ENCODE measurements at places on chromosomes 1 and 21.

GRCh38 chr21:34715518-34715917 lies 46.7 kb downstream of the CLIC6 start:
- no peak for DNase-seq

- no peak for DNase-seq
These were observed 235.8 kb downstream of the COL11A1 start for GRCh38 chr1:102872526-102872925.

- DNase-seq = no peak
These were observed 407.8 kb downstream of the DUSP10 start for GRCh38 chr1:221334062-221334461.

- no peak for DNase-seq
These were observed 76.8 kb upstream of the TRABD2B start for GRCh38 chr1:48073798-48074530.

DNA sequence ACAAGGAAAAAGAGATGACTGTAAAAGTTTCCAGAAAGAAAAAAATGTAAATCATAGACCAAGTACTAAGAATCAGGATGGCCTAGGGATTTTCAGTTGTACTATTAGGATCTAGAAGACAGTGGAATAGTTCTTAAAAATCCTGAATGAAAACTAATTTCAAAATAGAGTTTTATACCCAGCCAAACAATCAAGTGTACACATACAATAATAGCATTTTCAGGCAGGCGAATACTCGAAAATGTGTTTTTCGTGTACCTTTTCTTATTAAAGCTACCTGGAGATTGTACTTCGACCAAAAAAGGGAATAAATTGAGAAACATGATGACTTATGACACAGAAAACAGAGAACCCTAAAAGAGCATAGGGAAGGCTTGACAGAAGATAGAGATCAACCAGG lies 118.6 kb downstream of the SDCCAG8 start:
- no peak for DNase-seq

DNA sequence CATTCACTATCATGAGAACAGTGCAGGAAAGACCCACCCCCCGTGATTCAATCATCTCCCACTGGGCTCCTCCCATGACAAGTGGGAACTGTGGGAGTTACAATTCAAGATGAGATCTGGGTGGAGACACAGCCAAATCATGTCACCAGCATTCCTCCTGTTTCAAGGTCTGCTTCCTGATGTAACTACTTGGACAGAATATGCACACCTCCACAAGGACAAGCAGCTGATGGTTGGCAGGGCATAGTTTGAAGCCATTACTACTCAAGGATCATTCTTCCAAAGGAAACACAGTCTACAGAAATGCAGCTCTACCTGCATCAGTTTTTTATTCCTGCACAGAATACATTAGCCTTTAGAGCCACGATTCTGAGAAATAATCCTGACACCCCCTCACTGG lies 28.5 kb upstream of the RNF2 start:
- DNase-seq = no peak

GRCh38 chr1:232393010-232393409 lies 236.9 kb downstream of the SIPA1L2 start:
- DNase-seq = no peak

GRCh38 chr1:46544561-46545240 lies 6.7 kb downstream of the KNCN start:
- no peak for DNase-seq

DNA sequence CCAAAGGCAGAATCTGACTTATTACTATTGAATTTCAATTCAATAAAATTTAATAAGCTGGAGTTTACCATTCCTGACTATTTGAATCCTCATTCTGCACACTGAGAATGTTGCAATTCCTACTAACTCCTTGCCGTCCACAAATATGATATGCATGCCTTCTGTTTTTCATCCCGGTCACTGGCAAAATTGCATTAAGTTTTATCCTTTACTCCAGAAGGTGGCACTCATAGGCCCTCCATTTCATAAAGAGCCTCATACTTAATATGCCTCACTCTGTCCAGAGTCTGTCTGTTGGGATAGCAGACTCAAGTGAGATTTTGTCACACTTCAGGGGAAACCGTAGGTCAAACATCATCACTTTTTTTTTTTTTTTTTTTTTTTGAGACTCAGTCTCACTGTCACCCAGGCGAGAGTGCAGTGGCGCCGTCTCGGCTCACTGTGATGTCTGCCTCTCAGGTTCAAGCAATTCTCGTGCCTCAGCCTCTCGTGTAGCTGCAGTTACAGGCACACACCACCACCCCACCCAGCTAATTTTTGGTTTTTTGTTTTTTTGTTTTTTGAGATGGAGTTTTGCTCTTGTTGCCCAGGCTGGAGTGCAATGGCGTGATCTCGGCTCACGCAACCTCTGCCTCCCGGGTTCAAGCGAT lies 27.3 kb downstream of the F11R start:
- DNase-seq = no peak

DNA sequence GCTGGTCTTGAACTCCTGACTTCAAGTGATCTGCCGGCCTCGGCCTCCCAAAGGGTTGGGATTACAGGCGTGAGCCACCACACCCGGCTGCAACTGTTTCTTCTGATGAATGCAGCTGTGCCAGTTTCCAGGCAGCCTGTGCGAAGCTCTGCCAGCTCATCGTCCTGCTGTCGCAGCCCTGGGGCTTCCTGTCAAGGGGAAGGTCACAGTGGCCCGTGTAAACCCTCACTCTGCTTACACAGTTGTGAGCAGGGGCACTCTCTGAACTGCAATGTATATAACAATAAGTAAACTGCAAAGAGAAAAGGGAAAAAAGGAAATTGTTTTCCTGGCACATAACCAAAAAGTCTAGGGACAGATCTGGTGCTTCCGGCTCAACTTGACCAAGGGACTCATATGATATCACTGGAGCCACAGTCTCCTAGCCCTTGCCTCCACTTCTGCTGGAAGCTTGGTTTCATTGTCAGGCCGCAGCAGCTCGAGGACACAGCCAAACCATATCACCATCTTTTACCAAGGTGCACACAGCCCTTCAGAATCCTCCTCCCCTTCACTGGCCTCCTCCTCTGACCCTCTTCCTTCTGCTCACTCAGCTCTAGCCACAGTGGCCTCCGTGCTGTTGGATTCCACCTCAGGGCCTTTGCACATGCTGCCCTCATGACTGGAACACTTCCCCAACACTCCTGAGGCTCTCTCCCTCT lies 22.8 kb upstream of the LBR start:
- peak; percentile 56 for DNase-seq

- no peak for DNase-seq
These were observed 60.8 kb downstream of the LRRN2 start for GRCh38 chr1:204624631-204625216.

DNA sequence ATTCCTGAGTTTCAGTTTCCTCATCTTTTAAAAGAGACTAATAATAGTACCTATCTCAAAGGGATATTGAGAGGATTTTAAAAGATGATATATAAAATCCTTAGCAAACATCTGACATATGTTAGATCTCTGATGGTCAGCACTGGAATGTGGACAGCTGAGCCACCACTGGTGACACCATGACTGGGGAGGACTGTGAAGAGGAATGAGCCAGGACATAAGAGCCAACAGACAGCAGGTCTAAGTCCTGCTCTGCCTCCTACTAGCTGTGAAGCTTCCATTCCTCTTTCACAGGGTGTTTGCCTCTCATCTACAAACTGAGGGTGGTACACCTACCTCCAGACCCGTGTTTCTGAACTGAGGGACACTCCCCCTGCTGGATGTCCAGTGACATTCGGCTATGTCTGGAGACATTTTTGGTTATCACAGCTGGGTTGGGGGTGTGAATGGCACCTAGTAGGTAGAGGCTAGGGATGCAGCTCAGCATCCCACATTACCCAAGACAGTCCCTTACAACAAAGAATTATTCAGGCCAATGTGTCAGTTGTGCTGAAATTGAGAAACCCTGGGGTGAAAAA lies 109.1 kb upstream of the OLIG2 start:
- no peak for DNase-seq

DNA sequence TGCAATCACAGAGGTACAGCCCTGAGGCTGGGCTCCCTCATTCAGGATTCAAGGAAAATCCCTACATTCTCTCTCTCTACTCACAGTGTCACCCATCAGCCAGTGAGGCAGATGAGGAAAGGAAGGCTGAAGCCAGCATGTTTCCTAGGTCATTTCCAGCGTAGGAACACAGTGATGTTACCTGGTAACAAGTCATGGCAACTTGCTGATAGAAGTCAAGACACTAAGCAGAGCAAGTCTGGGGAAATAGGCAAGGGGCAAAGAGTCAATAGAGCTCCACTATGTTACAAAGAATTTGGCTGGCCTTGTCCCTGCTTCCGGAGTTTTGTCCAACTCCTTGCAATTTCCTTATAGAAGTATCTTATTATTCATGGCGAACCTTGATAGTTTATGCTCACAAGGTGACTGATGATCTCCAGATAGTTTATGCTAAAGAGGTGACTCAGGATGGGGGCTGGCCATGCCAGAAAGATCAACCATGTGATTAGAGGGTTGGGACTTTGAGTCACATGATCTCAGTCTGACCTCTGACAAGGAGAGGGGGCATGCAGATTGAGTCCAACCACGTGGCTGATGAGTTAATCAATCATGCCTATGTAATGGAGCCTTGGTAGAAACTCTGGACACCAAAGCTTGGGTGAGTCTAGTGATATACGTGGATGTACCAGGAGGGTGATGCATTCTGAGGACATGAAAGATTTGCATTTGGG lies 51.1 kb downstream of the SUSD4 start:
- no peak for DNase-seq

- no peak for DNase-seq
These were observed 1.7 kb downstream of the TRABD2B start for GRCh38 chr1:47995306-47996050.

DNA sequence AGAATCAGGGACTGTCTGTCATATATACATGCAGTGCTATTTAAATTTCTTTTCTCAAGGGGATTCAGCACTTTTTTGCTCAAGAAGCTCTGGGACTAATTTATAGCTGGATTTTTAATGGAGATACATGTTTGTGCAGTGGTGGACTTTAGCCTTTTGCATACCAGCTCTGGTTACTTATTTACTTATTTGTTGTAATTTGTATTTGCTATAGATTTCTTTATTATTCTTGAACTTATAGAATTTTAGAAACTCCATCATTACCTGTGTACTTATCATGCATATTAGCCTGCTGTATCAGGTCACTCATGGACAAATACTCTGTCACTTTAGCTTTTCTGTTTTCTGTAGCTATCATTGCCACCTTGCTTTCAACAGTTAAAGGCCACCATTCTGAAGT lies 1296.9 kb upstream of the TMPRSS15 start:
- no peak for DNase-seq

- peak; percentile 66 for DNase-seq
These were observed 32.7 kb upstream of the ETV3 start for GRCh38 chr1:157170677-157171515.

DNA sequence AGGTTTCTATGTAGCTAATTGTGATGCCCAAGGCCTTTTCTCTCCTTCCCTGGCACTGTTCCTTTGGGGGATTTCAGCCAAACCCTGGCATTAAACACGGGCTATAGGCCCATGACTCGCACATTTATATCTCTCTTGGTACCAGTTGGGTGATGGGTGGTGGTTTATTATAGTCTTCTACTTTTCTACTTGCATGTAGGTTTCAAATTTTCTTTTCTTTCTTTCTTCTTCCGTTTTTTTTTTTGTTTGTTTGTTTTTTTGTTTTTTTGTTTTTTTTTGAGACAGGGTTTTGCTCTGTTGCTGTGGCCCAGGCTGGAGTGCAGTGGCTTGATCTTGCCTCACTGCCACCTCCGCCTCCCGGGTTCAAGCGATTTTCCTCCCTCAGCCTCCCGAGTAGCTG lies 1.1 kb downstream of the IL10RB start:
- no peak for DNase-seq

DNA sequence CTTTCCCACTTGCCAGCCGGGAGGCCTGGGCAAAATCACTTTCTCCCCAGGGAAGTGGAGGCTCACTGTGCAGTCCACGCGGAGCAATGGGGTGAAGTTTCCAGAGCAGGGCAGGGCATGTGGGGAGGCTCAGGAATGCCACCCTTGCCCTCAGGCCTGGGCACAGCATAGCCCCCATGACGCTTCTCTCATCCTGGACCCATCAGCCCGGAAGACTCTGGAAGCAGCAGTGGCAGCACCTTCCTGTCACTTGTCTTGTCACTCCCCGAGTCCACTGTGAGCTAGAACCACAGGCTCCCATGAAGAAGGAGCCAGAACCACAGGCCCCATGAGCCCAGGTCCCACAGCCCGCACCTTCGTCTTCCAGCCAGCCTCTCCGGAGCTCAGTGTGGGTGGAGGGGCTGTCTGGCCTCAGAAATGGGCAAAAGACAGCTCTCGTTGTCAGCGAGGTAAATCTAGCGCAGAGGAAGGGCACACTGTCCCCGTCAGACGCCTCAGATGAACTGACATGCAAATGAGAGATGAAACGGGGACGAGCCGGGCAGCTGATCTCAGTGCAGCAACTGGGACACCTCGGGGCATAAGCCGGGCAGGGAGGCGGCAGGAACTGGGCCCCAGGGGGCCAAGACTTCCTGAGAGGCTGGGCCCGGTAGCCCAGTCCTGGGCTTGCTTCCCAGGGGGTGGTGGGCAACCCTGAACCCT lies 6.1 kb downstream of the PDE9A start:
- no peak for DNase-seq

- peak; percentile 68 for DNase-seq
These were observed 30.9 kb upstream of the CACYBP start for GRCh38 chr1:174968750-174969244.

GRCh38 chr1:26535201-26535600 lies 5.6 kb downstream of the RPS6KA1 start:
- no peak for DNase-seq

GRCh38 chr1:217078078-217078690 lies 355.0 kb upstream of the ESRRG start:
- no peak for DNase-seq

DNA sequence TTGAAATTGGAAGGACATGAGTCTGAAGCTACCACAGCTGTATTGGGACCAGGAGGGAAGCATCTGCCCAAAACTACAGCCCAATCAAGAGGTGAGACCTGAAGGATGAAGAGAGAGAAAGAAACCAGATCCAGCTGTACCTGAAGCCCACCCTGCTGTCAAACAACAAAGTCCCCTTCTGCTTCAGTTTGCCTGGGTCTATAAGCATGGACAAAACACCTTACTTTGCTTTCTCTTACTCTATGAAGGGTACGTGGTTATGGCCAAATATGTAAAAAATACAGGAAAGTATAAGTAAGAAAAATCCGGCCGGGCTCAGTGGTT lies 26.4 kb downstream of the TOMM20 start:
- DNase-seq = no peak

DNA sequence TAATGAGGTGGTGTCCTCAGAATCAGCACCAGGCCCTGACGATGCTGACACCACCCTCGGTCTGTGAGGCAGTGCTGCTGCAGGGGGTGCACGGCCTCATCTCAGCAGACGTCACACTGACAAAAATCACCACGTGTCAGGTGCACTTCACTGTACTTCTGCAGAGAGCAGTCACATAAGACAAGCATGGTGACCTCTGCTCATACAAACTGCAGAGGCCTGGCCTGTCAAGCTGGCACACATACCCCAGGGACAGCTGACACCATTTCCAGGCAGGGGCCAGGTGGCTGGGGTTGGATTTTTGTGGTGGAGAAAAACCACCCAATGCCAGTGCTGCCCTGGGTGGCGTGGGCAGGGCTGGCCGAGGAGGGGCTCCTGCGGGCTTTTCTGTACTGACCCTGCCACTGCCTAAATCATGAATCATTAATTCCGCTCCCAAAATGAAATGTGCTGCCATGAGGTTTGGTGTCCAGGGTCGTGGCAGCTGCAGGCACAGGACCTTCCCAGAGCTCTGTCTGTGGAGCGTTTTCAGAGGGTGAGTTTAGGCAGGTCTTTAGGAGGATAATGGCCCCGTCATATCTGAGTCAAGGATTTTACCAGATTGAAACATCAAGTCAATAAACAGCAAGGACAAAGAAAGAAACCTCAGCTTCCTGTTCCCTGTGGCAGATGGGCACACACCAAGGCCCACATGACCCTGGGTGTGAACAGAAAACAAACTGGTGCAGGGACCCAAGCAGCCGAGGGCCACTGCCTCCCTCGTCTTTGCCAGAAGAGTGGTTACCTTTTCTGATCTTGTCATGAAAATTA lies 33.4 kb upstream of the GPR153 start:
- DNase-seq = no peak
